ENCODE measurements at places on chromosomes 4 and X.

DNA sequence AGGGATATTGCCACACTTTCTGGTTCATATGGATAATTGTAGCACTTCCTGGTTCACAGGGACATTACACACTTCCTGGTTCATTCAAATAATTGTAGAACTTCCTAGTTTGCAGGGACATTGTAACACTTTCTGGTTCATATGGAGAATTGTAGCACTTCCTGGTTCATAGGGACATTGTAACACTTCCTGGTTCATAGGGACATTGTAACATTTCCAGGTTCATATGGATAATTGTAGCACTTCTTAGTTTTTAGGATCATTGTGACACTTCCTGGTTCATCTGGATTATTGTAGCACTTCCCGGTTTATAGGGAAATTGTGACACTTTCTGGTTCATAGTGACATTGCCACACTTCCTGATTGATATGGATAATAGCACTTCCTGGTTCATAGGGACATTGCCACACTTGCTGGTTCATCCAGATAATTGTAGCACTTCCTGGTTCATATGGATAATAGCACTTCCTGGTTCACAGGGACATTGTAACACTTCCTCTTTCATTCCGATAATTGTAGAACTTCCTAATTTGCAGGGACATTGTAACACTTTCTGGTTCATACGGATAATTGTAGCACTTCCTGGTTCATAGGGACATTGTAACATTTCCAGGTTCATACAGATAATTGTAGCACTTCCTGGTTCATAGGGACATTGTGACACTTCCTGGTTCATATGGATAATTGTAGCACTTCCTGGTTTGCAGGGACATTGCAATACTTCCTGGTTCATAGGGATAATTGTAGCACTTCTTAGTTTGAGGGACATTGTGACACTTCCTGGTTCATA is 59.2 kb upstream of the CD99 start:
- no peak for DNase-seq

- DNase-seq, result no peak
These were observed 11.8 kb downstream of the DGKQ start for GRCh38 chr4:961351-962230.

- DNase-seq, result no peak
These were observed 225.8 kb upstream of the TEX13C start for GRCh38 chrX:125093852-125094251.

- no peak for DNase-seq
These were observed 5.0 kb downstream of the PITX2 start for GRCh38 chr4:110617646-110618580.

- DNase-seq, result no peak
These were observed 132.9 kb upstream of the NKX1-1 start for GRCh38 chr4:1538941-1539772.

- DNase-seq, result no peak
These were observed 14.4 kb upstream of the KLHL5 start for GRCh38 chr4:39047681-39048080.

DNA sequence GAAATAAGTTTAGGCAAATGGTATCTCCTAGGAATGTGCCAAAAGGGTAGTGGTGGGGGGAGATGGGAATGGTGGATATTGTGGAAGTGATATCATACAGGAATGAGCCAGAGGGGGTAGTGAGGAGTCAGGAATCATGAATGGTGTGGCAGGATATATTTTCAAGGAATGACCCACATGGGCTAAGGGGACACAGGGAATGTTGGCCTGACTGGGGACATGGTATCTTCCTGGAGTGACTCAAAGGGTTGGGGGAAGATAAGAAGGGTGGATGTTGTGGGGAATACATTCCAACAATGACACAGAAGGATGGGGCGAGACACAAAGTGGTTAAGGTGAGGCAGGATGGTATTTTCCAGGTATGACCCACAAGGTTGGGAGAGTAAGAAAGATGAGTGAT is 60.6 kb downstream of the MAOA start:
- DNase-seq, result no peak

DNA sequence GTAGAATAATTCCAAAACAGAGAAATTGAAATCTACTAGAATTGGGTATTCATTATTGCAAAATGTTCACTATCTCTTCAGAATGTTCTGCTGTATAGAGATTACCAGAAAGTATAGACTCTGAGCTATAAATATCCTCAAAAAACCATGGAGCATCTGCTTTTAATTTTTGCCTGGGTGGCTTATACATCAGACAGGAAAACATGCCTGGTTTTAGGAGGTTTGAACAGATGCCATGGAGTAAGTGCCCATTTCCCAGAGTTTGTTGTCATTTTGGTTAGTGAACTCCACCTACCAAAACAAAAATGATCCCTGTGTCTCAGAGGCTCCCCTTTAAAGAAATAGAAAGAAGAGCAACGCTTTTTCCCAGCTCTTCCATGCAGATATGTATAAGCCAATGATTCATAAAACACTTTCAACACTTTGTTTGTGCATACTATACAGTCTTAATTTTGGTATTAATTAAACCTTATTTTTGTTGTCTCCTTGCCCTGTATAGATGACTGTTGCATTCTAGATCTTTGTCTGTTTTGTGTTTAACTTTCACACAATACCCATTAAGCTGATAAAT is 68.7 kb downstream of the MEPE start:
- no peak for DNase-seq

DNA sequence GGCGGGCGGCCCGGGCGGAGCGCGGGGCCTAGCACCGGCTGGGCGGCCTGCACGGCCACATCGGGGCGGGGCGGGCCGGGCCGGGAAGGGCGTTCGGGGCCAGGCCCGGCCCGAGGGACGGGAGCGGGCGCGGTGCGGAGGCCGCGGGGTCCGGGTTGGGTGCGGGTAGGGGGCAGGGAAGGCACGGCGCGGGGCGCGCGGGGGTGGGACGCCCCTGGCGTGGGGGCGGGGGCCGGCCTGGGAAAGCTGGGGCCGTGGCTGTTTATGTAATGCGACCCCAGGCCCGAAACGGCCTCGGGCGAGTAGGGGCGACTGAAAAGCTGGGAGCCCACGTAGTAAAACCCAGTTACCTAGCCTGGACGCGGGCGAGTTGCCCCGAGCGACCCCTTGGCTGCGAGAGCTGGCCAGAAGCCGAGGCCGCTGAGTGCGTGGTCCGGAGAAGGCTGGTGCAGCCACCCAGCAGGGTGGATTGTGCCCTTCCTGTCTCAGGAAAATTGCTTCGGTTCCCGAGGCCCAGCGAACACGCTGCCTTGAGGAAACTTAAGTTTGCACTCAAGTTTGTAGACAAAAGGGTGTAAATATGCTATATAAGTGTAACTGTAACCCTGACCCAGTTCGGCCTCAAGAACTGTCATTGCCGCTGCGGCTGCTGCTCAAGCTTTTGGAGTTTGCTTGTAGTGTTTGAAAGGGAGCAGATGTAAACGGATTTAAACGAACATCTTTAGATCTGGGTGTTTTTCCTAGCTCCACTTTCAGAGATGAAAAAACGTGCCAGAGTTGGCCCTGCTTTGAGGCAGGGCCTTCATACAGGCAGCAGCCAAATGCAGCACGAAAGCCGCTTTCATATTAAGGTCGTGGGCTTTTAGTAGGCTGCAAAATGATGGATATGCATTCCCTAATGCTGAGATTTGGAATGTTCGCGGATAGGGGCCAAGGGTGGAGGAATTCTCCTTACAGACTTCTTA is 674 bp downstream of the SEC24B start:
- no peak for DNase-seq

DNA sequence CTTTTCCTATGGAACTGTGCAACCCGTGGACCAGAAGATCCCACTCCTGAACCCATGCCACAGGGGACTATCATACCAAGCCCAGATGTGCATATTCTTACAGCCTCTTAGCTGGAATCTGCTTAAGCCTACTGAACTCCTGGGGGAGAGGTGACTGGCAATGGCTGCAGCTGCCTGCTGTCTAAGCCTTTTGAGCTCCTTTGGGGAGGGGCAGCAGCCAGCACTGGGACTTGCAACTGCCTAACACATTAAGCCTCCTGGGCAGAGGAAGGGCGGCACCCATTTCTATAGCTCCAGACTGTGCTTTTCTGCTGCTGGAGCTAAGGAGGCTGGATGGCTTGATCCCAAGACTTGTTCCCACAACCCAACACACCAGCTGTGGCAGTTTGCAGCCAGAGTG is 117.9 kb upstream of the VEGFC start:
- no peak for DNase-seq
